Left ventricle myocardium superior (tissue), 1 donor: ENCODE measurements at places on chromosomes 1 and 21. TPM values are rescaled to one million over a fixed set of nuclear protein-coding genes. Genes with fewer than 3 reads are reported as not detected.

DNA sequence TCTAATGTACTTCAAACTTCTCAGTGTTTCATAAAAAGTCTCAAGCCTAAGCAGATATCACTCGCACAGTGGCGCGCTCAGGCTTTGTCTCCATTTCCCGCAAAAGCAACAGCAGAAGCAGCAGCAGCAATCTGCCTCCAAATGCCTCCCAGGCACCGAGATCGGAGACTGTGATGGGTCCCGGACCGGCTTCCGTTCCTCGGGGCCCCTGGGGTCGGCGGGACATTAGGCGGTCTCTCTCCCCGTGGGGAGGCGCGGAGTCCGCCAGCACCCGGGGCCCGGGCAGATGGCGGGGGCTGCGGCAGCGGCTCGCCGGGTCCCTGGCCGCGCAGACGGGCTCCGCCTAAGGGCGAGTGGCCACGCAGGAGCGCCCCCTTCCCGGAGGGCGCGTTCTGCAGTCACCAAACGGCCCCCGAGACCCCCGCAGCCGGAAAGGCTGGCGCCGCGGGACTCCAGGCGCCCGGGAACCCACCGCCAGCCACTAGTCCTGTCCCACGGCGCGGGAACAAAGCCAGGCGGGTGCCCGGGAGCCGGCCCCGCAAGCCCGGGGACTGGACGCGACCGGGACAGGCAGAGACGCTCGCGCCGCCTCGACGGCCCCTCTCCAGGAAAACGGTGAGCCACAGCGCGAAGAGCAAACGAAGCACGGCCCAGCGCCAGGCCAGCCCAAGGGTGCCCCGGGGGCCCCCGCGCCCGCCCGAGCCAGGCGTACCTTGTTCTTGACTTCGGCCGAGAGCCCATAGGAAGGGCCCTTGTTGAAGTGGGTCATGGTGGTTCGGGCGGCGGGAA, 590 bp downstream of the CNN3 start:
- DNase-seq = peak; percentile 80

DNA sequence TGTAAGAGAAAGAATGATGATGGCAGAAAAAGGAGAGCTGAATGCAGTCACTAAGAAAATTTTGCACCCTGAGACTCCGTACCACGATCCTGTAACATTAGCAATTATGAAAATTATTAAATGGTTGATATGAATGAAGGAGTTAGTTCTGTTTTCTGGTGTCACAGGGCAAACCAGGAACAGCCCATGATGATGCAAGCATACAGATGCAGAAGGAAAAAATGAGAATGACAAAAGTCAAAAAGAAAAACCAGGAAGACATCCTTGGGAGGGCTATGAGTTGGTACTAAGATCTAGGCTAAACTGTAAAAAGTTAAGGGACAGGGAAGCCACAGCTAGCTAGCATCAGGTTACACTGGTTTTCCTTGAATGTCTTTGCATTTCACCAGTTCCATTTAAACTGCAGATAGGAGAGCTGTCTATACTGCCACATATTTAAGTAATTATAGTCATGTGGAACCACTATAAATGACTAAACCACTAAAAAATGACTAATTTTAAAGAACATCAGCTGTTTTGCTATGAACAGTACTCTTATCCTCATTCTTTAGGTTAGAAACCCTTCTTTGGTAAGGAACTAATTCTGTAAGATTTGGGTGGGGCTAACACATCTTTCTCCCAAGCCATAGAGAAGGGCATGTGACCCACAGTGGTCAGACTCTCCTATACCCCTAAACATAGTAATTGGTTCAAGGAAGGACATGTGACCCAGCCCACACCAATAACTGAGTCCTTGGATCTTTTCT, 11.4 kb downstream of the DOCK7 start:
- no peak for DNase-seq

- no peak for DNase-seq
Observed at GRCh38 chr1:157004806-157005205, 40.7 kb downstream of the ARHGEF11 start.

SLAMF8 gene
- 2.4 TPM for total RNA-seq

DNA sequence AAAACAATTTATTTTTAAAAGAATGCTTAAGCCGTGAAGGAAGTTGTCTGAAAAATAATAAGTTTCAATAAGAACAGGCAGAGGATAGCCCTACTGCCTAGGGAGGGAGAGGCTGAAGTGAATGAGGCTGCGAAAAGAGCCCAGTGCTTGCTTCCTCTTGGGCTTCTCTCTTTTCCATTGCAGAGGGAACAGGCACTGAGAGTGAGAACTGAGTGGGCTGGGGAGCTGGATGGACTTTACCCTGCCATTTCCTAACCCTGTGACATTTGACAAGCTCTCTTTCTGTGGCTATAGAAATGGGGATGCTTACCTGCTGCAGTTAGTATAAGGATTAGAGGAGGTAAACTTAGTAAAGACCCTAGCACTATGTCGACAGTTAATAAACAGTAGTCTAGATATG, 30.0 kb downstream of the TENT5C start:
- DNase-seq = no peak

MYOC gene
- total RNA-seq = 8.3 TPM

KCNA3 gene
- total RNA-seq = 0.47 TPM
